ENCODE measurements at places on chromosomes 6 and 20.

- DNase-seq = peak; percentile 54
Observed at GRCh38 chr6:24924580-24925356, 11.0 kb downstream of the RIPOR2 start.

DNA sequence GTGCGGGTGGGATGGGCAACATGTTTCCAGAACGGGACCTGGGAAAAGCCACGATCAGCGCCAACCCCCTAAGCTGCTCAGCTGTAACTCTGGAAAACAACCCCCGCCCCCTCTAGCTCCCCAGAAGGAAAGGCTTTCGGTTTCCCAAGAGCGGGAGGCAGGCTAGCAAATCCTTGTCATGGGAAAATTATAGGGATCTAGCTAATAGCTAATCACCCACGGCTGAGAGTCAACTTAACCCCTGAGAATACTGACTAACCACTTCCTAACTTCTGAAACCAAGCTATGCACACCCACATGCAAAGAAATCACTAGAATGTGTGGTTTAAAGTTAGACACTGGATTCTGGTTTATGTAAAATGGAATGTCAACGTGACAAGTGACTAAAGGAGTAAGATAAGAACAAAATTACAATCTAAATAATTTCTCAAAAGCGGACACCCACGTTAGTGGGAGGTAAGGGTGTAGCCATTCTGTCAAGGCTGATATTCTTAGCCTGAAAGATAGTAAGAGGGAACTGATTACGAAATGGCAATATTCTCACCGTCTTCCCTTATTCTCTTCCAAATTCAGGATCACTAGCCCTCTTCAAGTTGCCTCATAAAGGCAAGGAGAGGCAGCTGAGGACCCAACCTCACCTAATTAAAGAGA lies 20.1 kb downstream of the JAG1 start:
- DNase-seq = no peak

DNA sequence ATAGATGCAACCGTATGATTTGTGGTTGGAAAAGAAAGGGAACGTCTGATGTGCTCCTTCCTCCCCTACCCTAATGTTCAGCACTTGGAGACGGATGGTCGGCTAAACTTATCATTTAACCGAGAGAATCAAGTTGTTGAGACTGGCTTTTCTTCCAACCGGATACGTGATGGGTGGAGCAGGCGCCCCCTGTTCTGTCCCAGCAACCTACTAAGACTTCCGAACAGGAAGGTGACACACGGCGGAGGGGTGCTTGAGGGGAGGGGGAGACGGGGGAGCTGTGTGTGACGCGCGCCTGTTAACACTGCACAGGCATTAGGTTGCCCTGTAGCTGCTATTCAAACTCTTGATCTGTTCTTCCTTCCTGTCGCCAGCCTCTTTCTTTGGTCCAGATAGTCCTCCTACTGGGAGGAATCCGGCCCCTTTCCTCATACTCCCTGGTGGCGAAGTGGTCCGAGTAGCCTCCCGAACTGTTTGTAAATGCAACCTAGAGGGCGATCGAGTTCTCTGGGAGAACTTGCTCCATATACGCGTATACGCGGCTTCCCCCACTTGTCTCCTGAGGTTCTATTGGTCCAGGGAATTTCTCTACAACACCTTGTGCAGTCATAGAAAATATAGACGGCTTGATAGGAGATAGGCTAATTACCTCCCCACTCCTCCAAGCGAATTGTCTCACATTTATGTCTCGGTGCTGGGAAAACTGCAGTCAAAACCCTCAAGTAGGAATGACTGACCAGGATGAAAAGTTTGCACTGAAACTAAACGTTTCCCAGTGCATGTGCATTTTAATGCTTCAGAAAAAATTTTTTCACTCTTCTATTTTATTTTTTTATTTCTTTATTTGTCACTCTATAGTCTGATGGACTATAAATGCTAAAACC lies 126.0 kb upstream of the SLC2A12 start:
- DNase-seq = peak; percentile 85

DNA sequence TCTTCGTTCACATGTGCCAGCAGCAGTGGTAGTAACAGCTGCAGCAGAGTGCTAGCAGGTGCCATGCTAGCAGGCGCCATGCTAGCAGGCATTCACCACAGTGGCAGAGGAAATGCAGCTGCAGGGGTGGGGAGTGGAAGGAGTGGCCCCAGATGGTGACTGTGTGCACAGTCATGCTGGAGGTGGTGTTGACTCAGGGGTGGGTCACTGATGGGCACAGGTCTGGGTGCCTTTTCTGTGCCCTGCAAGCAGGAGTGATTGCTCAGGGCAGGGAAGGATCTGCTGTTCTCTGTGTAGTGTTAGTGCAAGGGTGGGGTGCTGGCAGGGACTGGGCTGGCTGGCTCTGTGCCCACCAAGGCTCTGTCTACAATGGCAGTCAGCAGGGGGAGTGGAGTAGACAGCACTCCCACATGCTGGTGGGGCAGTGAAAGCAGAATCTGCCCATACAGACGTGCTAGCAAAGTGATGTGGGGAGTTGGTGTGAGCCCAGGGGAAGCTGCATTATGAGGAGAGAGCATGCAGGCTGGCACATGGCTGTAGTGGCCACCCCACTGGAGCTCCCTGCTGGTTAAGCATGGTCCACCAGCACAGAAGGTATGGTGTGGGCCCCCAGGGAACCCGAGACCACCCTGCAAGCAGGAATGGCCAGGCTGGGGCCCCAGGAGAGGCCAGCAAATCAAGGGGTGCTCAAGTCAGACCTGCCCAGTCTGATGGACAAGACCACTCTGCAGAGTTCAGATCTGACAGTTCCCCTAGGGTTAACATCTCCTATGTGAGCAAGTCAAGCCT lies 11.4 kb upstream of the TSPYL4 start:
- DNase-seq = peak; percentile 93

GRCh38 chr20:45833883-45834796 lies 541 bp downstream of the SNX21 start:
- no peak for DNase-seq

DNA sequence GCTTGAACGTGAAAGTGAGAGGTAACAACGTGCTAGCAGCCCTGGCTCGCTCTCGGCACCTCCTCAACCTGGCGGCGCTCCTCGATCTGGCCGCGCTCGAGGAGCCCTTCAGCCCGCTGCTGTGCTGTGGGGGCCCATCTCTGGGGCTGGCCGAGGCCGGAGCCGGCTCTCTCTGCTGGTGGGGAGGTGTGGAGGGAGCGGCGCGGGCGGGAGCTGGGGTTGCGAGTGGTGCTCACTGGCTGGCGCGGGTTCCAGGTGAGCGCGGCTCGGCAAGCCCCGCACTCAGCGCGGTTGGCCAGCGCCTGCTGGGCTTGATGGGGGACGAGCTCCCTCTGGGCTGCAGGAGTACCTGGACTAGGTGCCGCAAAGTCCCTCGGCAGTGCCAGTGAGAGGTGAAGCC lies 52.5 kb upstream of the RPS6KA2 start:
- no peak for DNase-seq

DNA sequence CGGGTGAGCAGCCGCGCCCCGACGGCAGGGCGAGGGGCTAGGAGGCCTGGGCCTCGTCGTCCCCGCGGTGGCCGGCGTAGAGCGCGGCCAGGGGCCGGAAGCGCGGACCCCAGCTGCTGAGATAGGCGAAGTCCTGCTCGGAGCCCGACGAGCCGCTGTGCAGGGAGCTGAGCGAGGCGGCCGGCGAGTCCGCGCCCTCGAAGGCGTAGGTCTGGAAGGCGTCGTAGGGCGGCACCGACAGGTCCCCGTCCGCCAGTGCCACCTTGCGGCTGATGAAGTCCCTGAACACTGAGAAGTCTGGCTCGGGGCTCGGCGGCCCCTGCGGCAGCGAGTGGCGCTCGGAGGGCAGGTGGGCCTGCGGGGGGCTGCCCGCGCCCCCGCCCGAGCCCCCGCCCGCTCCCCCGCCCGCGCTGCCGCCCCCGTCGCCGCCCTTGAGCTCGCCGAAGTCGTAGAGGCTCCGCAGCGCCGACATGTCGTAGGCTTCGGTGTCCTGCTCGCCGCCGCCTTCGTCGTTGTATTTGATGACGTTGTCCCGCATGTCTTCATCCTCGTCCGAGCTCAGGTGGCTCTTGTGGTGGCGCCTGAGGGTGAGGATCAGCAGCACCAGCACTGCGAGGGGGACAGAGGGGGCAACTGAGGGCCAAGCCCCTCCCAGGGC lies 56.5 kb downstream of the CD40 start:
- peak; percentile 28 for DNase-seq

- DNase-seq = no peak
Observed at GRCh38 chr20:23151885-23152284, 65.8 kb upstream of the CD93 start.

GRCh38 chr20:46004889-46005473 lies 3.7 kb upstream of the MMP9 start:
- DNase-seq = peak; percentile 78

DNA sequence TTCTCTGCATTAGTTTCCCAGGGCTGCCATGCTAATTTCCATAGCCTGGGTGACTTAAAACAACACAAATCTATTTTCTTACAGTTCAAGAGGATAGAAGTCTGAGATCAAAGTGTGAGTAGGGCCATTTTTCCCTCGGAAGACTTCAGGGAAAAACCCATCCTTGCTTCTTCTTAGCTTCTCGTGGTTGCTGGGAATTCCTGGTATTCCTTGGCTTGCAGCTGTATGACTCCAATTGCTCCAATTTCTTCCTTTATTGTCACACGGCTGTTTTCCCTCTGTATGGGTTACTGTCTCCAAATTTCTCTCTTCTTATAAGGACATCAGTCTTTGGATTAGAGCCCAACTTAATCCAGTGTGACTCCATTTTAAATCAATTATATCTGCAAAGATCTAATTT lies 128.4 kb upstream of the JAG1 start:
- DNase-seq = no peak

GRCh38 chr6:109867009-109867969 lies 110.8 kb upstream of the GPR6 start:
- DNase-seq = peak; percentile 18

DNA sequence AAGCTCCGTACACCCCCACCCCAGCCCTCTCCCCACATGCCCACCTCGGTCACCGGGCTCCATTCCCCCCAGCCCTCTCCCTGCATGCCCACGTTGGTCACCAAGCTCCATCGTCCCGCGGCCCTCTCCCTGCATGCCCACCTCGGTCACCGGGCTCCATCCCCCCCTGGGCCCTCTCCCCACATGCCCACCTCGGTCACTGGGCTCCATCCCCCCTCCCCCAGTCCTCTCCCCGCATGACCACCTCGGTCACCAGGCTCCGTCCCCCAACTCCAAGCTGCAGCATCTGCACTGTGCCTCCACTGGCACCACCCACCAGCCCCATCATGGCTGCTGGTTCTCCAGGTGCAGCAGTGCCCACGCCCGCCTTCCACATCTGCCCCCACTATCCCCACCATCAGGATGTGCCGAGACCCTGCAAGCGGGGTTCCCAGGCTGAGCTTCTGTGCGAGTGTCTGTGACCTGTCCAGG lies 16.8 kb downstream of the TAF4 start:
- no peak for DNase-seq

DNA sequence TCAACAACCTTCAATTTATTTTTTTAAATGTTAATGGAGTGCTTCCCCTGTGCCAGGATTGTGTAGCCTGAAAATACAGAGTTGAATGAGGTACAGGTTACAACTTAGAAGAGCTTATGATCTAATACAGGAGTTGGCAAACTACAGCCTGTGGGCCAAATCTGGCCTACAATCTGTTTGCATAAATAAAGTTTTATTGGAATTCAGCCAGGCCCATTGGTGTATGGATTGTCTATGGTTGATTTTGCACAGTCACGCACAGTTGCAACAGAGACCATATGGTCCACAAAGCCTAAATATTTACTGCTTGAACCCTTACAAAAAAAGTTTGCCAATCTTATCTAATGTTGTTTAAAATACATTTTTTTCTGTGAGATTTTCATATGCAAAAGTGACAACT lies 177.3 kb upstream of the CCN2 start:
- no peak for DNase-seq

GRCh38 chr6:109053336-109053735 lies 41.3 kb downstream of the SESN1 start:
- DNase-seq = no peak

DNA sequence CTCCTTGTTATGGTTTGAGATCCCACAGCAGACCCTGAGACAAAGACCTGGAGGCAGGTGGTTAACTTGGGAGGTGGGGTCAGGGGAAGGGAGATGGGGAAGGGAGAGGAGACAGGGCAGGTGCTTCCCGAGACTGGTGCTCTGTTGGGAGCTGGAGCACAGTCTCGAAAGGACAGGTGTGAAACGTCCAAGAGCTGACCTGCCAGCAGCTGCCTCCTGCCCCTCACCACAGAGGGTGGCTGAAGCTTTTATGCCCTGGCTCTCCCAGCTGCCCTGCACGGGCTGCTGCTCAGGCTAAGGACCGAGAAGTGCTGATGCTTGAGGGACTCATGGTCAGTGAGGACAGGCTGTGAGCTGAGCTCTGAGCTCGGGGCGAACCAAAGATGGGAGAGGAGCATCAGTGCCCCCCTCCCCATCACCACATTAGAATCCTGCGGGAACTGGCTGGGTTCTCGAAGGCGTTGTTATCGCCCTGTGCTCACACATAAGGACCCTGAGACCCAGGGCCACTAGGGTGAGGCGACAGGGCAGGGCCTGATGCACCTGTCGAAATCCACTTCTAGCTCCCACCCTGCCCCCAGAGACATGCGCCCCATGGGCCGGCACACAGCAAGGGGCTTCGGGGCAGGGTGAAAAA lies 25.3 kb upstream of the CD93 start:
- DNase-seq = no peak

GRCh38 chr6:44784195-44784594 lies 396.7 kb downstream of the CDC5L start:
- no peak for DNase-seq

DNA sequence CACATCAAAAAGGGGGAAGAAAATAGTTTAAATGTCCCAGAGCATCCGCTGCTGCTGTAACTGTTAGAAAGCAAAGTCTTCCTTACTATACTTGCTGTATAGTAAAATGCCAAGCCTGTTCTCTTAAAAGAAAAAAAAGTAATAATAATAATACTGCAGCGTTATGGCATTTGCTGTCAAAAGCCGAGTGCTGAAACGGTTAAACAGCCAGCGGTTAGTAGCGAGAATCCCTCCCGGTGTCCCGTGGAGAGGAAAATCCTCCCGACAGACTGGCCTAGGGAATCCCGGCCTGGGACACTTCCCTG lies 19.5 kb upstream of the NFATC2 start:
- DNase-seq = no peak

GRCh38 chr6:168826078-168826390 lies 385.1 kb downstream of the SMOC2 start:
- no peak for DNase-seq

GRCh38 chr6:1878330-1878729 lies 268.6 kb downstream of the FOXC1 start:
- no peak for DNase-seq

DNA sequence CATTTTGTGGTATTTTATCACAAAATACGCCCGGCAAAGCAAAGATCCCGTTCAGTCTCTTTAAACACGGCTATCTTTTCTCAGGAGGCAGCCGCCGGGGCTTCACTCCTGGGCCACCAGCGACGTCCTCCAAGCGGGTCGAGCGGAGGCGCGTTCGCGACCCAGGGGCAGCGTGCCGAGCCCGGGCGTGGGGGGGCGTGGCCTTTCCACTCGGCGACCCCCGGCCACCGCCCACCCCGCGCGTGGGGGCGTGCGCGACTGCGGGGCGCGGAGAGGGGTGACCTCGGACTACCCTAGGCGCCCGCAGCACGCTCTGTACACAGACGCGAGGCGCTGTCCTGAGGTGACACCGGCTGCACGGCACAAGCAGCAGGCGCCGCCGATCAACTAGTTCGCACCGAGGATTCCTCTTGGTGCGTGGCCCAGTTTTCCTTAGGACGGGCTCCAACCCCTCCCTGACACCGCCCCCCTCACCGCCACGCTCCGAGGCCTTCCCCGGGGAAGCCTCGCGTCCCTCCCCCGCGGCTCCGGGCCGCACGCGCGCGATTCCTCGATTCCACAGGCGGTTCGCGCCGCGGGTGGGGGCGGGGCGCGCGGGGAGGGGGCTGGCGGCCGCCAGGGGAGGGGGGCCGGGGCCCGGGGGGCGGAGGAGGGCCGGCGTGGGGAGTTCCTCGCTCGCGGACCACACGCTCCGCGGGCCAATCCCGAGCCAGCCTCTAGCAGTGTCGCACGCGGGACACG lies 1.1 kb upstream of the JARID2 start:
- peak; percentile 38 for DNase-seq

All from bronchial epithelial cell (primary cell).